ENCODE measurements at places on chromosomes 1 and 21.

GRCh38 chr1:165717918-165718515 is 19.7 kb upstream of the ALDH9A1 start:
- DNase-seq: peak; percentile 65

- DNase-seq: peak; percentile 91
Observed at GRCh38 chr1:42931911-42932422, 26.7 kb downstream of the SLC2A1 start.

DNA sequence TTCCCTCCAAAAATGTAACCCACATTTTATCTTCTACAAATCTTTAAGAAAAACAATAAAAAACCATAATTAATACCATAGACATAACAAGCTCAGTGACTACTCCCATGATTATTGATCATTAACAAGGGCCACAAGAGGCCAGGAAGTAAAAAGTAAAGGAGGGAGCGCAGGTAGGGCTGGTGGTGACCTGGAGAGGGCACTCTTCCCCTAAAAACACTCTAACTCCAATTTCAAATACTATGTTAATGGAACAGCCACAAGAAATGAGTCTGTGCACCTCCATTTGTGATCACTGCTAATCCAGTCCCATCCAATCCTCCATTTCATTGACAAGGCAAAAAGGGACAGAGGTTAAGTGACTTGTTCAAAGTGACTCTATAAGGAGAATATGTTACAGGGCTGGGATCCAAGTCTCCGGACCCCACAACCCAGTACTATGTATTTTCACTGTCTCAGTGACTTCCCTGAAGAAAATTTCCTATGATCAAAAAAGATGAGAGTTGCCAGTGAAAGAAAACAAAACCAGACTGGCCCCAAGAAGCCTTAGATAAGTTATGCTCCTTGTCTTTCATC is 41.2 kb upstream of the CFAP298 start:
- peak; percentile 41 for DNase-seq

DNA sequence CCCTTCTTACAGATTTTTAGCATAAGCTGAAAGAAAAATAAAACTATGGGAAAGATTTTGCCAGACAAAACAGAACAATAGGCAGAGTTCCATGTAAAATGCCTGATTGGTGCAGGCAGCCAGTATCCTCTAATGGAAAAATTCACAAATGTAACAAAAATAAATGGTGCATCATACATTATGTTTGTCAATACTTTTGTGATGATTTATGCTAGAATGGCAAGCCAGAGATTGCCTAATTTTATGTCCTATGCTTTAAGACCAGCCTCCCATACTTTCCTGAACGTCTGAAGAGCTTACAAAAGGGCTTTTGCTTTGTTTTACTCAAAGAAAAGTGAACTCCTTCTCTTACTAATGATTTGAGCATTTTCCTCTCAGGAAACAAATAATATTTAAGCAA is 81.5 kb upstream of the KCNJ15 start:
- no peak for DNase-seq

GRCh38 chr1:229153955-229154548 is 116.9 kb upstream of the RAB4A start:
- no peak for DNase-seq

GRCh38 chr21:28776251-28776650 is 216.4 kb downstream of the LTN1 start:
- no peak for DNase-seq

DNA sequence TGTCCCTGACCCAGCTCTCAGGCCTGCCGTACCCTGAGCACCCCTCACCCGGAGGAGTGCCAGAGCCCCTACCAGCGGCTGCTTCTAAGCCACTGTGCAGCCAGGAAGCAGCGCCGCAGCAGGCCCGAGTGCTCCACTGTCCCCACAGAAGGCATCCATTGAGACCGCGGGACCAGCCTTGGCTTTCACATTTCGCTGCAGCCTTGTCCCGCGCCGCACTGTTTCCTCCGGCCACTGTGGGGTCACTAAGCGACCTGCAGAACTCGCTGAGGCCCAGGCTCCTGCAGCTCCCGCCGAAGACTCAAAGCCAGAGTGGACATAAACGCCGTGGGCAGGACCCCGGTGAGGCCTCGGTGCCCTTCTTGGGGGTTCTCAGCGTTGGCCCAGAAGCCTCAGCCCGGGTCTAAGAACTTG is 3.0 kb downstream of the ALX3 start:
- no peak for DNase-seq

- DNase-seq: no peak
Observed at GRCh38 chr1:193322211-193322610, 135.8 kb upstream of the B3GALT2 start.

DNA sequence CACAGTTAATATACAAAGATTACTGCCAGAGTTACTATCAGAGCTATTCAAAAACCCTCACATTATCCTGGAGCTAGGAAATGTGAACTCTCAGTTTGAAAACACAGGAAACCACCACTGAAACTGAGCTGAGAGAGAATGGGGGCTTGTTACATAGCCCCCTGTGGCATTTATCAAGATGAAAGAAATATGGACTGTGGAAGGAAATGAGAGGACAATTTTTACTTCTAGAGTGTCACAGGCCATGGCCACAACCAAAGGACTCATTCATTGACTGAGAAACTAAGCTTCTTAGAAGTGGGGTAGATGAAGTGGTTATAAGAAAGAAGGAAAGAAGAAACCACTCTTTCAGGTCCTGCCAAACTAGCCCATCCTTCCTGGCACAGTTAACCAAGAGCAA is 25.3 kb downstream of the DSTYK start:
- no peak for DNase-seq

- no peak for DNase-seq
Observed at GRCh38 chr1:33265780-33266605, 9.7 kb downstream of the ZNF362 start.

DNA sequence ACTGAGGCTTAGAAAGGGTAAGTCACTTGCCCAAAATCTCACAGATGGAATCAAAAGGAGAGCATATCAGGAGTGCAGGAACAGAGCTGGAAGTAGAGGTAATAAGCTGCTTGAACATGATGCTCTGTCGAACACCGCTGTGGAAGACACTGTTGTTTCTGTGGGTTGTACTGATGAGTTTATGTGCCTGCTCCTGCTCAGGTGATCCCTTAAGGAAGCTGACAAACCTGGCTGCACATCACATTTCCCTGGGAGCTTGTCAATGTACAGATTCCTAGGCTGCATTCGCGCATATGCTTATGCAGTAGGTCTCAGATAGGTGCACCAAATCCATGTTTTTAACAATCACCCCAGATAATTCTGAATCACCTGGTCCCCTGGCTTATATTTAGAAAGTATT is 79.7 kb downstream of the ZNF326 start:
- DNase-seq: no peak

GRCh38 chr1:204513117-204513716 is 3.0 kb upstream of the MDM4 start:
- peak; percentile 75 for DNase-seq

DNA sequence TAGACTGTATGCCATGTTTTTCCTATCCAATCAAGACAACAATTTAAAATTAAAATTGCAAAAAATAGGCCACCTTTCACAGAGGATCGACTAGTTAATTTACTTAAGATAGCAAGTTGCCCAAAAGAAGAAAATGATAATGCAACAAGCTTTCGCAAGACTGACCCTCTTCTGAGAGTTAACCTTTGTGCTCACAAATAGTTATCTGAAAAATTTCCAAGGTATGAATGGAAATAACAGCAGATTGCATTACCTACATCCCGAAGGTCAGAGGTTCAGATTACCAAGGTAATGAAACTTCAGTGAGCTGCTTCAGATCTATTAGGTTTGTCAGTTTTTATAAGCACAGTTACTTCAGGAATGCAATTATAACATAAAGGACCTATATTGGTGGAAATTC is 298.0 kb downstream of the KCTD3 start:
- no peak for DNase-seq

DNA sequence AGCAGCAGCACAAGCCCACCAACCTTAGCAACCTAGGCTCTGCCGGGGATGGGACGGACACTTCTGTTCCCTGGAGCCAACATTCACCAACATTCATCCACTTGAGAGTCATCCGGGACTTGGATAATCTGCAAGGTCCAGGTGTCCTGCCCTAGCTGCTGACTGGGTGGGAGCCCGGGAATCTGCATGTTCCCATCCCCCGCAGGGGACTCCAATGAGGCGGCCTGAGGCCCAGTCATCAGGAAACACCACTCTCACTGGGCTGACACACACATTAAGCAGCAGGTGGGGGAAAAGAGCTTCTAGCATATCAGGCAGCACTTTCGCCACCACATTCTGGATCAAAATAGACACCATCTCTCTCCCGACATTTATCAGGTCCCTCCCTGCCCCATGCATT is 38.4 kb upstream of the CCSAP start:
- DNase-seq: no peak

GRCh38 chr1:7300893-7301663 is 470.0 kb upstream of the VAMP3 start:
- no peak for DNase-seq

Data from activated CD4-positive, alpha-beta T cell treated with anti-CD3 and anti-CD28 coated beads, Interleukin-2, amount 10 ng/mL, durations not matched to agents 7 days and 5 days (primary cell).